ENCODE measurements at places on chromosomes 11 and 22.

DNA sequence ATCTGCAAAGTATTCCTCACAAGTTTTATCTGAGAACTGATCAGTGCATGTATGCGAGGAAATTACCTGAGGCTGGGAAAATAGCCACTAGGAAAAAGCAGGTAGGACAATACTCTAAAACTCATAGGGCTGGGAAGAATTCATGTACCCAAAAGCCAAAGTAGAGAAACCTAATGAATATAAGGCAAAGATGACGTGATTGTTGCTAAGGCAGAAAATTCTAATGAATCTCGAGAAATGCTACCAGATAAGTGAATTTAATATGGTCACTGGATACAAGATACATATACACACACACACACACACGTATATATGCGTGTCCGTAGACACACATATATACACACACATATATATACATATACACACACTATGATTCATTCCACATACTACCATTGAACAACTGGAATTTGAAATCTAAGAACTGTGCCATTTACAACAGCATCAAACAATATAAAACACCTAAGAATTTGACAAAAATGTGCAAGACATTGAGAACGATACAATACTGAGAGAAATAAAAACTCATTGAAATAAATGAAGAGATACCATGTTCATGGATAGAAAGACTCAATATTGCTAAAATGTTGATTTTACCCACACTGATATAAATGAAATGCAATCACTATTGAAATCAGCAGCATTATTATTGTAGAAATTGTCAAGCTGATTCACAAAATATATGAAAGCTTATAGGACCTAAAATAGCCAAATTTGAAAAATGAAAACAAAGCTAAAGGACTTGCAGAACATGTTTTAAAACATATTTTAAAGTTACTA lies 46.4 kb downstream of the ARHGAP20 start:
- no peak for DNase-seq

GRCh38 chr22:38289583-38290082 lies 16.8 kb upstream of the TMEM184B start:
- no peak for DNase-seq

- no peak for DNase-seq
These were observed 10.4 kb downstream of the OR52K2 start for GRCh38 chr11:4459500-4459899.

GRCh38 chr22:17101475-17102296 lies 16.9 kb downstream of the IL17RA start:
- no peak for DNase-seq

DNA sequence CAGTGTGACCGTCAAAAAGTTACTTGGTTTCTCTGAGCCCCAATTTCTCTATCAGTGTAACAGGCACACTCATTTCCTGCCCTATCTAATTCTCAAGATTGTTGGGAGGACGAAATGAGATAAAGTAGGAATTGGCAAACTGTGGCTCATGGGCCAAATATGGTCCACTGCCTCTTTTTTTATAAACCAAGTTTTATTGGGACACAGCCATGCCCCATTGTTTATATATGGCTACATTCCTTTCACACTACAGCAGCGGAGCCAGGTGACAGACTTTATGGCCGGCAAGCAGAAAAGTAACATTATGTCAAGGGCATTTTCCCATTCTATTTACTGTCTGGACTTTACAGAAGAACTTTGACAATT lies 116.7 kb upstream of the TIMP3 start:
- no peak for DNase-seq

DNA sequence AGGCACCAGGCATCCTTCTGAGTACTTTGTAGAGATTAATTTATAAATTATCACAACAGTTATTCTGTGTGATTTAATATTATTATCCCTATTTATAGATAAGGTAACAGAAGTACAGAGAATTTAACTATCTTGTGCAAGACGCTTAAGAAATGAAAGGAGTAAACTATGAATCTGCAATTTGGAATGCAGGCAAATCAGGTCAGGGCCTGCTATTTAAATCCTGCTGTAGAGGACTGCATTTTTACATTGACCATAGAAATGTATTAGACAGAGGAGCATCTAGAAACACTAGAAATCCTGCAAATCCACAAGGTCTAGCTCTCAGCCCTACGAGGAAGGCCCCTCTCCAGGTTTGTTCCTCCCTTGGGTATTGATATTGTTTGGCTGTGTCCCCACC lies 336.2 kb downstream of the ETS1 start:
- no peak for DNase-seq

DNA sequence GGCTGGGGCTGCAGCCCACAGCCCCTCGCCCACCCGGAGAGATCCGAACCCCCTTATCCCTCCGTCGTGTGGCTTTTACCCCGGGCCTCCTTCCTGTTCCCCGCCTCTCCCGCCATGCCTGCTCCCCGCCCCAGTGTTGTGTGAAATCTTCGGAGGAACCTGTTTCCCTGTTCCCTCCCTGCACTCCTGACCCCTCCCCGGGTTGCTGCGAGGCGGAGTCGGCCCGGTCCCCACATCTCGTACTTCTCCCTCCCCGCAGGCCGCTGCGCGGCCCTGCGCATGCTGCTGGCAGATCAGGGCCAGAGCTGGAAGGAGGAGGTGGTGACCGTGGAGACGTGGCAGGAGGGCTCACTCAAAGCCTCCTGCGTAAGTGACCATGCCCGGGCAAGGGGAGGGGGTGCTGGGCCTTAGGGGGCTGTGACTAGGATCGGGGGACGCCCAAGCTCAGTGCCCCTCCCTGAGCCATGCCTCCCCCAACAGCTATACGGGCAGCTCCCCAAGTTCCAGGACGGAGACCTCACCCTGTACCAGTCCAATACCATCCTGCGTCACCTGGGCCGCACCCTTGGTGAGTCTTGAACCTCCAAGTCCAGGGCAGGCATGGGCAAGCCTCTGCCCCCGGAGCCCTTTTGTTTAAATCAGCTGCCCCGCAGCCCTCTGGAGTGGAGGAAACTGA lies 731 bp downstream of the GSTP1 start:
- peak; percentile 90 for DNase-seq

- DNase-seq, result no peak
These were observed 33.8 kb upstream of the APOA1 start for GRCh38 chr11:116871248-116871647.

DNA sequence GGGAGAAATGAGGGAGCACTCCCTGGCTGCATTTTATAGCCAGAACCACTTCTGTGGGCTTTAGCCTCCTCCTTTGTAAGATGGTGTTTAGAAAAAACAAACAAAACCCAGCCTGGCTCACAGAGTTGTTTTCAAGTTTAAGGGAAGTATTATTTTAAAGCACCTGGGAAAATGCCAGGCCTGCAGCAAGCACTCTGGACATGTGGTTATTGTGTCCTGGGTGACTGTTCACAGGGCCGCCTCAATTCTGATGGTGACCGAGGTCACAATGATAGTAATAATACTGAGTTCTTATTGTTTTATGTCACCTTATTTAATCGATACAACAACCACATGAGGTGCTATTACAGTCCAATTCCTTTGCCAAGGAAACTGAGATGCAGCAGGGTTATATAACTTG lies 20.7 kb upstream of the SLC22A12 start:
- DNase-seq, result no peak

DNA sequence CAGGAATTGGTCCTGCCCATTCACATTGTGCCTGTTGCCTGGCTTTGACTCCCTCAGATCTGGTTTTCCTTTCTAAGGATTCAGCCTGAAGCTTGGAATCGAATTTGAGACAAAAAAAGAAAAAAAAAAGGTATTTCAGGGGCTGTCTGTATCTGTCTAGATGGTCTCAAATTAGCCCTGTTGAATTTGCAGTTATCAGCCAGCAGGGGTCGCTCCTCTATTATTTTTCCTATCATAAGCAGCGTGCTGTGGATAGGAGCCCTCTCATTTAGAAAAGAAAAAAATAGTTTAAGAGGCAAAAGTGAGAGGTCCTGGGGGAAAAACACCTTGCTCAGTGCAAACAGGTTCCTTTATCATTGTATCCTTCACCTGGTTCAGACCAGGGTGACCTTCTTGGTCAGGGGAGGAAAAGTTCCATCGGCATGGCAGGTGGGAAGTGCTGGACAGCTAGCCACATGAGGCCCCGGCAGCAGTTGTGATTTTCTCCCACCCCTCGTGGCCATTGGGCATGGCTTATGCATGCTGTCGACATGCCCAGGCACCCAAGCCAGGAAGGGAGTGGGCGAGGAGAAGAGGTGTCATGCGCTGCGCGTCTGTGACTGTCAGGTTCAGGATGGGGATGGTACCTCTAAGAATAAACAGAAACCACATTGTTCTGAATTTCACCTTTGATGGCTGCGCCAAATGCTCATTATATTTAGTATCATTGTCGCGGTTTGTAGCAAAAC lies 13.1 kb downstream of the OR5AK2 start:
- DNase-seq, result no peak

GRCh38 chr22:24108073-24108472 lies 73.2 kb upstream of the SUSD2 start:
- DNase-seq, result no peak

DNA sequence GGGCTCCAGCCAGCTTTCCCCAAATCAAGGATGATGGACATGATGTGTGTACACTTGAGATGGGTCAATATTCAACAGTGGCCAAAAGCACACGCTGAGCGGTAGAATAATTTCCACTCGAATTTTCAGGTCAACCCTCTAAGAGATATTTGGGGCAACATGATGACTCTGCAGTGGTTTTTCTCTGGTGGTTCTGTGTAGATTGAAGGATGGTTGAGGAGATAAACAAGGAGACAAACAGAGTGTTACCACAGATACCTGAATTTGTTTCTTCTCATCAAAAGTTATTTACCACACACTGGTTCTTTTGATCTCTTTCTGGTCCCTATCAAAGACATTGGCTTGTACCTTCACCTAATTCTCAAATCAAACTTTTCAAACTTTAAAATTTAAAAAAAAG lies 242.0 kb downstream of the ETS1 start:
- no peak for DNase-seq

DNA sequence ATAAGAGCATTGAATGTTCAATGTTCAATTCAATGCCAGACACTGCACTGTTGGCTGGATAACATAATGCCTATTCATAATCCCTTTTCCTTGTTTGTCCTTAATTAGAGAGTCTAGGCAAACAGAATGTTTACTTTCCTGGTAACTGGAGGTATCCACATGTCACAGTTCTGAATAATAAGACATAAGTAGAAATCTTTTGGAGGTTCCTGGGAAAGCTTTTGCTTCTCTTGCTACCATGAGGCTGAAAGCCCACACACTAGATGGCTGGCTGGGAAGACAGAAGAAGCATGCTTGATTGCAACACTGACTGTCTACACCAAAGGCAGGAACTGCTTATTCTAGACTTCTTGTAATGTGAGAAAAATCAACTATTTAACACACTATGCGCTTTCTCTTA lies 79.5 kb downstream of the GAB2 start:
- no peak for DNase-seq

DNA sequence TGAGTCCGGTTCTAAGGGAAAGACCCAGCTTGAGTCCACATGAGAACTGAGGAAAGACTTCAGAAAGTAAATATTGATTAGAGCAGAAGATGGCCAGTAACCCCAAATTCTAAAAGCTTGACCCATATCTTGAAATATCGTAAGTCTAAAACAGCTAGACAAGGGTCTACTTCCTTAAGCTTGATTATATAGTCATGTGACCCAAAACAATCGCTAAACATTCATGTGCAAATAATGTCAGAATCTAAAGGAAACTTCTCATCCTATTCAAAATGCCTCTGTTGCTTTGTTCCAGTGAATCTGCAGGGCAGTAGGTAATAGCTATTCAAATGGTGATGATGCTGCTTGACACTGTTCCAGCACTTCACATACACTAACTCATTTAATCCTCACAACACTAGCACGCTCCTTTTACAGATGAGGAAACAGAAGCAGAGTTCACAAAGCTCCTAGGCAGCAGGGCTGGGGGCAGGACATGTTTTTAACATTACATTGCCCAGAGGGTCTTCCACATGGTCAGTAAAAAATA lies 52.6 kb downstream of the TCF20 start:
- no peak for DNase-seq

- no peak for DNase-seq
These were observed 60.1 kb upstream of the ZC3H12C start for GRCh38 chr11:110032957-110033570.

- DNase-seq, result no peak
These were observed 2.7 kb upstream of the RAG1 start for GRCh38 chr11:36565031-36565610.

DNA sequence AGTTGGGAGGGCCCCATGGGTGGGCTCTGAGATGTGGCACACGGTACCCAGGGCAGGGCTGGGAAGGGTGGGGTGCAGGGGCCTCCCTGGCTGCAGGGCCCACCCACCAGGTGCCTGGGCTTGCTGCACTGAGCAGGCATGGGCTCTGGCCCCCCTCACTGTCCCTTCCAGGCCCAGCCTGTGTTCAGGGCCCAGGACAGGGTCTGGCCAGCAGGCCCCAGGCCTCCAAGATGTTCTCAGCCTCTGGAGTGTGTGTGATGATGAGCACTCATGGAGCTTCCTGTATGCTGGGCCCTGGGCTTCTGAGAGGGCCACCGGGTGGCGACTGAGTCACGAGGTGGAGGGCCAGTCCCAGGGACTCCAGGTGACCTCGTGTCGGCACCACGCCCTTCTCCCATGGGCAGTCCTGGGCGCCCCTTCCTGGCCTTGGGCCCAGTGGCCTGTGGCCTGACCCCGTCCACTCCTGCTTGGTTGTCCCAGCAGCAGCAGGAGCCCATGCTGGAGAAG lies 55.9 kb upstream of the CCDC188 start:
- no peak for DNase-seq

DNA sequence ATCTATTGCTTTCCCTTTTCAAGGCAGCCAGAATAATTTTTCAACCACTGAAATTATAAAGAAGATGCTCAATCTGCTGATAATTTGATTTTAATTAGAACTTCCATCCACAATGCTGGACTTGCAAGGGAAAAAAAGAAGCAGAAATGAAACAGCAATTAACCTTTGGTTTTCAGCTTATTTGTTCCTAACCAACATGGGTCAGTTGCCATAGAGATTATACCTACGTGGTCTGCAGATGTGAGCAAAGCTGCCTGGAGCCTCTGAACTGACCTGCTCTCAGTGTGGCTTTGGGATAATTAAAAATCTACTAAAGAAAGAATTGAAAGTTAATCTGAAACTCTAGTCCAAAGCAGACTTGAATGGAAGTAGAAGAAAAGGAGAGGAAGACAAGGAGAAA lies 195.7 kb upstream of the API5 start:
- no peak for DNase-seq

- no peak for DNase-seq
These were observed 936 bp downstream of the CECR2 start for GRCh38 chr22:17370026-17370765.

GRCh38 chr11:88886796-88887195 lies 179.0 kb downstream of the GRM5 start:
- no peak for DNase-seq

GRCh38 chr11:17543041-17543440 lies 1.2 kb downstream of the USH1C start:
- DNase-seq, result no peak
